ENCODE measurements at places on chromosomes 5 and 9.

DNA sequence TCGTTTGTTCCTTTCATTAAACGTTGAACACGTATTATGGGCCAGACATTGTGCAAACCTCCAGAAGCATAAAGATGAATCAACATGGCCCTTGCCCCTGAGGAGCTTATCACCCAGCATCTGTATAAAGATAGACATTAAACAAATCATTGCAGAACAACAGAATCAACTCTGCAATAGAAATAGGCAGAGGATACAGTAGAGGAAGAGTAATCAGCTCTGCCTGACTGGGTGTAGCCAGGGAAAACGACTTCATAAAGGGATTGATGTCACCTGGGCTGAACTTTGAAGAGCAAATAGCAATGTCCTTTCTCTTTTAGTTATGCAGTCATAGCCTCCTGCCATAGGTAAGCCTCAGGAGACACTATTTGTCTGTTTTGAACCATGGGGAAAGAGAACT, 13.4 kb downstream of the RGS7BP start:
- H3K4me1 ChIP-seq = no peaks in the 10 kb centered on the region
- no peak overlapping the region for H3K4me3 ChIP-seq
- H3K27me3 ChIP-seq = no peaks in the 10 kb centered on the region

GRCh38 chr5:178108446-178108845, 4.9 kb upstream of the N4BP3 start:
- no peaks in the 10 kb centered on the region for H3K36me3 ChIP-seq
- peaks cover 6% of the 10 kb centered on the region for H3K4me1 ChIP-seq
- no peaks in the 10 kb centered on the region for H3K27me3 ChIP-seq
- no peak for DNase-seq
- H3K4me3 ChIP-seq = no peak overlapping the region

DNA sequence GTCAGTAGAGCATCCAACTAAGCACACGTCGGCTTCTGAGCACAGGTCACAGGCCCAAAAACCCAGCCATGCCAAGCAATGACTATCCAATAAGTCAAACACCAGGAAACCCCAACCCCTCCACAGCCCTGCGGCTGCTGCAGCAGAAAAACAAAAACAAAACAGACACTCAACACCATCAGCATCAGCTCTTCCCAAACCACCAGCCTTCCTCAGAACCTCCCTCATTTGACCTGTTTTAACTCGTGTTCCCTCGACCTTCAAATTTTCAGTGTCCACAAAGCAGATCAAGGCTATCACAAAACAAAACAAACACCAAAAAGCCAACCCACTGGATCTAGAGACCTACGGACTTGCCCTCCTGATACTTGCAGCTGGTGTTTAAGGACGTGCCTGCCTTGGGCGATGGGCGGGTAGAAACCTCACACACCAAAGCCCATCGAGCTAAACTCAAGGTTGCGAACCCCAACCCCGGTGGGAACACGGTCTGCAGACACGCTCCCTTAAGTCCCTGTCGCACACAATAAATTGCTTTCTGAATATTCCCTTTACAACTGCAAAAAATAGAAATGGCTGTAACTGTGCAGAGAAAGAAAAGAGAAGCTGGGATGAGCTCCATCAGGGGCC, 247.1 kb upstream of the ANKRD55 start:
- peaks cover 32% of the 10 kb centered on the region for H3K4me1 ChIP-seq
- DNase-seq = peak; percentile 42
- no peaks in the 10 kb centered on the region for H3K27me3 ChIP-seq
- no peaks in the 10 kb centered on the region for H3K36me3 ChIP-seq

DNA sequence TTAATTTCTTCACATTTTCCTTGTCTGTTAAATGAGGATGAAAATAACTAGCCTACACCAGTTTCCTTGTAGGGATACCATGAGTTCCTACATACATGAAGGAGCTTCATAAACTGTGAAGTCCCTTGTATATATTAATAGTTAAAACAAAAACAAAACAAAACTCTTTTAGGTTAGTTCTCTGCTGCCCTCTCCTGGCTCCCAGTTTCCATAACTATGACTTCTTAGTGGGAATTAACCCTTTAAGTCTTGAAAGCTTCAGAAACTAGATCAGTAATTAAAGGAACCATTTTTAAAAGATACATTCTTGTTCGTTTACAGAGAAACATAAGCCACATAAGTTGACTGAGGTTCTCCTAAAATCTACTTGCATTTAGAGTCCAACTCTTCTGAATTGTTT, 500.0 kb upstream of the C9orf72 start:
- no peak overlapping the region for H3K27ac ChIP-seq
- DNase-seq = peak; percentile 12
- no peaks in the 10 kb centered on the region for H3K4me1 ChIP-seq
- H3K36me3 ChIP-seq = no peaks in the 10 kb centered on the region
- H3K27me3 ChIP-seq = no peaks in the 10 kb centered on the region
- H3K4me3 ChIP-seq = no peak overlapping the region

- no peak for DNase-seq
- H3K27me3 ChIP-seq = no peaks in the 10 kb centered on the region
- peaks cover 37% of the 10 kb centered on the region for H3K36me3 ChIP-seq
- H3K4me1 ChIP-seq = peaks cover 29% of the 10 kb centered on the region
These were observed 13.9 kb downstream of the PTAR1 start for GRCh38 chr9:69745716-69746437.
